Activated CD4-positive, alpha-beta T cell treated with anti-CD3 and anti-CD28 coated beads, Interleukin-2, amount 50 U/mL, for 24 hours (primary cell): ENCODE measurements at places on chromosomes 13 and 19.
A peak's percentile ranks its signal among the peaks of the same experiment; 100 is the strongest.

DNA sequence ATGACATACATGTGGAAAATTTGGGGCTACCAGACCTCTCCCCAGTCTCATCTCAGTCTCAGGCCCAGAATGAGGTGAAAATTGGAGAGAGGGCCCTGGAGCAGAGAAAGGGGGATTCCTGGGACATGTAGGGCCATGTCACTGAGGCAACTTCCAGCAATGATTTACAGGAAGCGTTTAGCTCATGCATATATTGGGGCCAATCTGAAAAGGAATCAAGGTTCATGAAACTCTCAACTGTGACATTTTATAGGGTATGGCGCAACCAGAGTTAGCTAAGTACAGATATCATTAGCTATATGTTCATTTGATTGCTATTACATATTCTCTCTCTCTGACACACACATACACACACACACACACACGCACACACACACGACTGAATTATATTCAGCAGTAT, 86.3 kb downstream of the RNASEH2B start:
- DNase-seq: no peak

DNA sequence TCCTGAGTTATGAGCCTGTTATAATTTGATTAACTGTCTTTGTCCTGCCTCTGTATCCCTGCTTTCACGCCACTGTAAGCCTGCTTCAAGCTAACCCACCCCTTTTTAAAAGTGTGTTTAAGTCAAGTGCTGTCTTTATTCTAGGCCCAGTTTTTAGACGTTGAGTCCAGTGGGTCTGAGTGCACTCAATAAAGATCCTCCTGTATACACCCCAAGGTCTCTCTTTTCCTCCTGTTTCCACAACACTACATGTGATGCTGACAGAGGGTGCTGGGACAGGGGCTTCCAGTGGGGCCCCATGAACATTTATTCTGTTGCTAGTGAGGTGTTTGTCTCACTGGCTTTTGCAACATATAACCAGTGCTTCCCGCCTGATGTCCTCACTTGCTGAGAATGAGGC, 6.7 kb upstream of the F2RL3 start:
- no peak for DNase-seq

GRCh38 chr13:82947683-82948082, 934.6 kb downstream of the SLITRK1 start:
- DNase-seq: no peak

GRCh38 chr13:95233026-95233635, 68.1 kb downstream of the ABCC4 start:
- no peak for DNase-seq

DNA sequence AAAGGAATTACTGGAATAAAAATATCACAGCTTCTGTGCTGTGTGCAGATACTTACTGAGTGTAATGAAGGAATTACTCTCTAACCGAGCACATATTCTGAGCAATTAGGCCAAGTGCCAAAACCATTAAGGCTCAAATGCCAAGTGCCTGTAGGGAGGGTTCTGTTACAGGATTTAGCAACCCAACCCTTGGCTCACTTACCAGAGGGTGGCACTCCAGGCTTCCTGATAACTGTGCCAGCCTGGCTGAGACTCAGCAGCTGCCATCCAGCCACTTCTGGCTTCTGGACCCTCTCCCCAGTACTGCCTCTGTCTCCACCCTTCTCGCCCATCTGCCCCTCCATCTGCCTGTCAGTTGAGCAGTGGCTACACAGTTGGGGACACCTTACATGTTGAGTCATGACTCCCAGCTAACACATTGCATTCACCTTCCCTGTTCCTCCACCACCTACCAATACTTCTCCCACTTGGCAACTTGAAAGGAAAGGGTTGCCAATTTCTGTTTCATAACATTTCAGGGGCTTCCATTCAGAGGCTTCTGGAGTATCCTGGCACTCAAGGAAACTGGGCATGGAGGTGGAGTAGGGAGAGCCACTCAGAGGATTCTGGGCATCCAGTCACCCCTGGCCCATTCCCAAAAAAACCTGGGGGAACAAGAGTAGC, 110.5 kb downstream of the COG6 start:
- DNase-seq: no peak

DNA sequence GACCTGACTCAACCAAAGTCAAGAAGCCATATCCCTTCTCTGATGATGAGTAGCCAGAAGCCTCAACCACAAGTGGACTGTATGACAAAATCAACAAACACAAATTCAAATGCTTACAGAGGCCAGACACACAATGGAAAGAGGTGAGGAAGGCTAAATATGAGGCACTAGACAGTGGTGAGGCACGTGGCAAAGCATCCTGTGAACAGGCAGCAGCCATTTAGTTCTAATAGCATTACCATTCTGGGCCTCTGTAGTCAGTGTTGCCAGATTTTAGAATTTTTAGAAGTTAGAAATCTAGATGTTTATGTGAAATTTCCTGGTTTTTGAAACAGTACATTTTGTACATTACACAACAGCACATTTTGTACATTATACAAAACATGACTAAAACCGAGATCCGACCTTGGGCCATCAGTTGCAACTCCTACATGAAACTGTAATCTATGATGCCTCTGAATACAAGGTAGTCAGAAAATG, 403.3 kb downstream of the COG6 start:
- DNase-seq: no peak

- DNase-seq: no peak
These were observed 32.5 kb downstream of the ZNF567 start for GRCh38 chr19:36719687-36720556.

- DNase-seq: no peak
These were observed 44.4 kb upstream of the NPAS1 start for GRCh38 chr19:46975011-46975924.

DNA sequence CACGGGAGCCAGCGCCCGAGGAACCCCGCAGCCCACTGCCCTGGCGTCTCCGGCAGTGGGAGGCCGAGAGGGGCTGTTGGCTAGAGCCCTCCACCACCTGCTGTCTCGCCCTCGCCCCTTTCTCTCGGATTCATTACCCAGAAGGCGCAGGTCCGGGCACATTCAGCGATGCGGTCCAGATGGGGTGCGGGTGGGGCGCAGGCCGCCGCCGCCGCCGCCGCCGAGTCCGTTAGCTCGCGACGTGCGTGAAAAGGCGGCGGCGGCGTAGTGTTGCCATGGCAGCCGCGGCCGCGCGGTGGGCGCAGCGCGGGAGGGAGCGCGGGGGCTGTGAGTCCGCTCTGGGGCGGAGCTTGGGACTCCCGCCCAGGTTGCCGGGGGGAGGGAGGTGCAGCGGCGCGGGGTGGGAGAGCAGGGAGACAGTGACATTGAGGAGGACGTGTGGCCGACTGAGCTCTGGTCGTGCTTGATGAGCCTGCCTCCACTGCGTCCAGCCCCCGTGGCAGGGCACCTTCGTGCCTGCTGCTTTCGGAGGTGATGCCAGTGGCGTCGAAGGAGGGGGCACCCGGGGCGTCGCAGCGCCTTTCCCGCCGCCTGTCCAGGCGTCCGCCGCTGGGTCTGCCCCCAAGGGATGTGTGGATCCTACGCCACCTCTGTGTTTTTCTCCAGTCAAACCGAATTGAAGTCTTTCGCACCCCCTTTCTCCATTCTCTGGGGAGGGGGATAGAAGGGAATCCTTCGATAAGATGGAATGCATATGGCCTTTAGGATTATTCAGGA, at the start of gene KATNAL1:
Gene KATNAL1, minus strand, starts transcription at position 358 of the 777 bp plus-strand sequence. CDS start 23,774 bp downstream, outside the sequence.
- DNase-seq: peak; percentile 49

DNA sequence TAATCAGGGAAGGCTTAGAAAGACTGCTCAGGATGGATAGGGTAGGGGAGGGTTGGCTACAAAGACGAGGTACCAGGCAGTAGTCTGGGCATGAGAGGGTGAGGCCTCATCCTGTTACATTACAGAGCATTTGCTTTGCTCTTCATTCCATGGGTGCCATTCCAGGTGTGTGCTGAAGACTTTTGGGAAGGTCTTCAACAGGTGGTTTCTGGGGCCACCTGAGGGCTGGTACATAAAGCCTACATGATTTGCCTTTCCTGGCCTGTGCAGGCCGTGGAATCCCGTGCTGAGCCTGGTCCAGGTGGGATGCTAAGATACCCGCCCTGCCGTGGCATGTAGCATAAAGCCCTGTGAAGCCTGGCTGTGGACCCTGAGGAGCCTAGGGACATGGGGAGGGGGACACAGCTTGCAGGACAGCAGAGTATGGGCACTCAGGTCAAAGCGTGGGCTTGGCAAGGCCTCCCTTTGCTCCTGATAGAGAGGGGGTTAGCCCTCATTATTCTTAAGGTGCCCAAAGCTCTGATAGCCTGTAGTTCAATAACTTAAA, 55.6 kb upstream of the ZNF536 start:
- no peak for DNase-seq

- DNase-seq: no peak
These were observed 637.0 kb upstream of the SLC10A2 start for GRCh38 chr13:103703246-103703645.

DNA sequence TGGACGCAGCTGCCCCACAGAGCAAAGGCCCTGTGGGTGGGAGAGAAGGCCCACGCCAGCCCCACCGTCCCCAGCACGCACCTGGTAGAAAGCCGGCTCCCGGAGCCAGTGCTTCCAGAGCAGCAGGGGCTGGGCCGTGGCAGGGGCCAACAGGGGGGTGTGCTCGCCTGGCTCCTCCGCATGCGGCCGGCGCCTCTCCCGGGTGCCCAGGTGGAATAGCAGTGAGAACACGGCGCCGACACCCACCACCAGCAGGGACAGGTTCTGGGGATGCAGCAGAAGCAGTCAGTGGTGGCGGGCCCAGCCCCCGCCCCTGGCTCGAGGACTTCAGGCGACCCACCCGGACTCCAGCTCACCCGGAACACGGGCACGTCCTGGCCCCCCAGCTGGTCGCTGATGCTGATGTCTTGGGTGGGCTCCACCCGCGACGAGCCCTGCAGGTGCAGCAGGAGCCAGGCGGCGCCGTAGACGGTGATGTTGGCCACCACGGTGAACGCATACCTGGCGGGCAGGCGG, 8.9 kb downstream of the TEKTIP1 start:
- no peak for DNase-seq

GRCh38 chr19:31543456-31543855, 194.2 kb upstream of the TSHZ3 start:
- no peak for DNase-seq

- DNase-seq: no peak
These were observed 518.0 kb upstream of the SGCG start for GRCh38 chr13:22662771-22663170.

GRCh38 chr13:43787997-43788396, 1.2 kb upstream of the ENOX1 start:
- DNase-seq: no peak

DNA sequence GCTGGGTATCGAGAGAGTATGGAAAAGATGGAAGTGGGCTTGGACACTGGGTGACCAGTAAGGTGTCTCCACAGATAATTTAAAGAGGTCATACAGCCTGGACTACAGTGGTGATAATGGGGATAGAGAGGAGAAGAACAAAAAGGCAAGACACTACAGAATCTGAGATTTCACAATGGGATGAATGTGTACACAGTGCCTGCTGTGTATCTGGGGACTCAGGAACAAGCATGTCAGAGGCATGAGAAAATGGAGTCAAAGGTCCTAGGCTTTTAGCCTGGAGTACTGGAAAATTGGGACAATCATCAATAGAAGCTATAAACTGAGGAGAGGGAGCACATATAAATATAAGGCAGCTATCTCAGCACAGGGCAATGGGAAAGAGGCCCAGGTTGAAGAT, 69.4 kb downstream of the TSC22D1 start:
- no peak for DNase-seq

DNA sequence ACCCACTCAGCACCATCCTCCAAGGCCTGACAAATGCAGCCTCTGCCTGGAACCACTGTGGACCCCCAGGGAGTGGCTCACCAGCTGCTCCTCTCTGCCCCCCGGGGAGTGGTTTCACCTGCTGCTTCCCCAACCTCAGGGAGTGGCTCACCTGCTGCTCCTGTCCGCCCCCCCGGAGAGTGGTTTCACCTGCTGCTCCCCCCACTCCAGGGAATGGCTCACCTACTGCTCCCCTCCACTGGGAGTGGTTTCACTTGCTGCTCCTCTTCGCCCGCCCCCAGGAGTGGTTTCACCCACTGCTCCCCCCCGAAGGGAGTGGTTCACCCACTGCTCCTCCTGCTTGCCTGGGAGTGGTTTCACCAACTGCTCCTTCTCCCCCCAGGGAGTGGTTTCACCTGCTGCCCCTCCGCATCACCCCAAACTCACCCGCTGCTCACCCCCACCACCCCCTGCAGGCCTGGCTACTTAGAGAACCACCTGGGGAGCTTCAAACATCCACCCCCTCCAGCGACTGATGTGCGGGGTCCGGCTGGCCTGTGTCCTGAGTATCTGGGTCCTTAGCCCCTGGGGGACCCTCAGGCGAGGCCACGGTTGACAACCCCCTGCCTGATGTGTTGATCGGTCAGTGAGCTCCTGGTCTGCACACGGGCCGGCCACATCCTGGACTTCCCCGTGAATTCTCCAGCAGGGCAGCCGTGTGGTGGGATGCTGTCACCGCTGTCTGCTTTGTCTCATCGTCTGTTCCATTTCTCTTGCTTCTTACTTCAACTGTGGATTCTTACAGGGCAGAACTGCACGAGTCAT, 14.6 kb upstream of the TMEM255B start:
- DNase-seq: no peak

DNA sequence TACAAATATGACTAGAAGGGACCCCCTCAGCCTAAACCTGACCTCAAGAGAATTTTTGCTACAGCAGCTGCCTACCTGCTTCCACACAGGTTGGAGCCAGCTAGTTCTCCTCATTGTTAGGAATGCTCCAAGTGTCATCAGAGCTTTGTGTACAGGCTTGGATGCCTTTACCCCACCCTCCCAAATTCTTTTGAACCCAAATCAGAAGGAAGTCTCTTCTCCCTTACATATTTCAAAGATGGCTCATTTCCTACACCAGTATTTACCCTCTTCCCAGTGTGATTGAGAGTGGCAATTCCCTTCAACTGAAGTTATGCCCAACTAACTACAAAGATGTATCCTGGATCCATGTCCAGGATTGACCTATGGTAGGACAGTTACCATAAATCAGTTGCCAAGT, 323.2 kb downstream of the OXGR1 start:
- DNase-seq: no peak

- DNase-seq: no peak
These were observed 6.6 kb upstream of the OR10H5 start for GRCh38 chr19:15780610-15781418.

DNA sequence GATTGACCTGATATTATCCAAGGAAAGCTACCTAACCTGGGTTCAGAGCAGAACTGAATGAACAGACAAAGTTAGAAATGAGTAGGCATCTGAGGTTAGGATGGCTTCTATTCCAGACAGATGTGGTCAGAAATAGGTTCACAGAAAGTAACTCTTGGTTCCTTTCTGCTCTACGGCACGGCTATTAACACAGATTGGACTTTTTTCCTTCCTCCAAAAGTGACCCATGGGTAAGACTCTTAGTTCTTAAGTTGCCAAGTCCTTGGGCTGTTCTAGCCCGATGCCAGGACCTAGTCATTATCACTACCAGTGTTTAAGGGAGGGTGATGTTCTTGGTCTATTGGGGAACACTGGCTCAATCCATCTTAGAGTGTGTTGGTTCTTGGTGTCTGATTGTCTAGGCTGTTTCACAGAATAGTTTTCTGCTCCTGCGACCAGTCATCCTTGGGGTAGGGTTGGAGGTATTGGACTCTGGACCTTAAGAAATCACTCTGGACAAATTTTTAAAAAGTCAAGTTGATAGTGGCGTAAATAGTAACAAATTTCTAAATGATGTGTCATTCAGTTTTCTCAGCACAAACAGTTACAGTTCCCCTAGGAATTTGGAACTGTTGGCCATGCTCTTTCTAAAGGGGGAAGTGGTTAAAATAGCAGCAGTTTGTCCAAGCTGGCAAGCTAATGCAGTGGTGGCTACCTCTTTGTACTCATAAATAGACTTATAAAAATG, 60.1 kb upstream of the MYCBP2 start:
- no peak for DNase-seq
